GM19239 (cell line): ENCODE measurements at places on chromosomes 4 and X.

DNA sequence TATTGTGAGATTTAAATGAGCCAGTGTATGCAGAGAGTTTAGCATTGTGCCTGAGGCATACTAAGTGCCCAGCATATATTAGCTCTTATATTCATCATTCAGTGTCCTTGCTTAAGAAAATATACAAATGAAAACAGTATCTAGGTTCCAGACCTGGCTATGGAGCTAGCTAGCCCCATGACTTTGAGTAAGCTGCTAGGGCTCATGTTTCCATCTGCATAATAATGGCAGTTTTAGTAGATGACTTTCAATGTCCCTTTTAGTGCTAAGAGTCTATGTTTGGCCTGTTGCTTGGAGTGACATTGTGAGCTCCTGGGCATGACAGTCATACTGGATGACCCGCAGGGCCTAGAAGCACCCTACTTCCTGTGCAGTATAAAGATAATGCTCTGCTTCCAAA, 435.3 kb downstream of the ZIC3 start:
- no peak for DNase-seq

- DNase-seq = no peak
Observed at GRCh38 chr4:44701037-44701436, 22.8 kb downstream of the GUF1 start.

DNA sequence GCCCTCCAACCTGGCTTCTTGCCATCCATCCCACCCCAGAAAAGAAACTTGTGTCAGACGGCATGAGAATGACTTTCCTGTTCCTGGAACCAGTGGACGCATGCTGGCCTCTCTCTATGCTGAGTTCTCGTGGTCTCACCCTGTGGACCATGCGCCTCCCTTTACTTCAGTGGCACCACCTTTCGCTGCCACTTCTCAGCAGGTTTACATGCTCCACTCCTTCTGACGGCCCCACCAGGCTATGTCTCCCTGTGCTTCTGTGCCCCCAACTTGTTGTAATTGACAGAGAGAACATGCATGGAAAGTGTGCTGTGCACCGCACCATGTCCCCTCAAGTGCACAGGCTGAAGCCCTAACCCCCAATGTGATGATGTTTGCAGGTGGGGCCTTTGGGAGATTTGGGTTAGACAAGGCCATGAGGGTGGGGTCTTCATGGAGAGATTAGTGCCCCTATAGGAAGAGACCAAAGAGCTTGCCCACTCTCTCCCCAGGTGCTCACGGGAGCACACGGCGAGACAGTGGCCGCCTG, 3.1 kb upstream of the PPP2R2C start:
- DNase-seq = no peak

GRCh38 chrX:151180400-151180799, 4.0 kb downstream of the GPR50 start:
- no peak for DNase-seq
